Activated T-cell treated with anti-CD3 and anti-CD28 coated beads for 4 hours (primary cell): ENCODE measurements at places on chromosomes 1 and 21.

GRCh38 chr21:29168891-29169315 is 38.5 kb downstream of the MAP3K7CL start:
- DNase-seq: no peak

DNA sequence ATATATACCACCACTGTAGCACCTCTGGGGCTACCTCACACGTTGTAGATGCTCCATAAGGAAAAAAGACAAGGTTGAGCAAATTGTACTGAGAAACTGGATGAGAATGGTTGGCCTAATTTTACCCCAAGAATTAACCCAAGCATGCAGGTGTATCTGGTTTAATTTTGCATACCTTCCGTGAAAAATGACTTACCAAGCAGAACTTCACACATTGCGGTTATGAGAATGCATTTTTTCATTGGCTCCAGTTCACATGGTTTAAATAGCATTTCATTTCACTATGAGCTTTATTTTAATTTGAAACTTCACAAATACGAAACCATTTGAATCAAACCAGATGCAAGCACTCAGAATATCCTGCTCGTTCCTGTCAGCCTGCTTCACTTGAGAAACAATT is 512.2 kb downstream of the LTN1 start:
- DNase-seq: no peak

DNA sequence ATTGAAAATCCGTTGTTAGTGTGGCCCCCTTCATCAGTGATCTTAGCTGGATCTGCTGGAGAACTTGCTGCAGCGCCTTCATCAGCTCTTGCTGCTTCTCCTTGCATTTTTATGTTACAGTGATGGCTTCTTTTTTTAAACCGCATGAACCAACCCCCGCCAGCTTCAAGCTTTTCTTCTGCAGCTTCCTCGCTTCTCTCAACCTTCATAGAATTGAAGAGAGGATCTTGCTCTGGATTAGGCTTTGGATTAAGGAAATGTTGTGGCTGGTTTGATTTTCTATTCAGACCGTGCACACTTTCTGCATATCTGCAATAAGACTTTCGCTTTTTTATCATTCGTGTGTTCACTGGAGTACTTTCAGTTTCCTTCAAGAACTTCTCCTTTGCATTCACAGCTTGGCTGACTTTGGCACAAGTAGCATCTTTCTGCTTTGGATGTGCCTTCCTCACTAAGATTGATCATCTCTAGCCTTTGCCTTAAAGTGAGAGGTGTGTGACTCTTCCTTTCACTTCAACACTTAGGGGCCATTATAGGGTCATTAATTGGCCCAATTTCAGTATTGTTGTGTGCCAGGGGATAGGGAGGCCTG is 13.1 kb downstream of the RNF187 start:
- DNase-seq: no peak

- DNase-seq: no peak
These were observed 26.4 kb downstream of the ZNF697 start for GRCh38 chr1:119621705-119622104.

DNA sequence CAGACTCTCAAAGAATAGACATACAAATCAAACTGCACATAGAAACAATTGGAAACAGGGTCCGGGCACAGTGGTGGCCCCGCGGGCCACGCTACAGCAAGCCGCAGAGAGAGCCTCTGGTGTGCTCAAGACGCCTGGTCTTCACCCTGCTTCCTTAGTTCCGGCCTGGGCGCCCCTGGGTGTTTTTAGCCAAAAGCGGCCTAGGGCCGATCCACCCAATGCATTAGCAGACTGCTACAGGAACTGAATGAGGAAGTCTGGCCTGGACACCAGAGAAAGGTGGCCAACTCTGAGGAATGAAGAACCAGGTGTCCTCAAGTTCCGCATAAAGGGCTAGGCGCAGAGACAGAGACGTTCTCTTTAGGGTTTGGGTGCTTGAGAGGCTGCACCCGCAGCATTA is 1.7 kb downstream of the PRRX1 start:
- no peak for DNase-seq

- DNase-seq: no peak
These were observed 33.3 kb upstream of the TENT5C start for GRCh38 chr1:117572546-117572945.

DNA sequence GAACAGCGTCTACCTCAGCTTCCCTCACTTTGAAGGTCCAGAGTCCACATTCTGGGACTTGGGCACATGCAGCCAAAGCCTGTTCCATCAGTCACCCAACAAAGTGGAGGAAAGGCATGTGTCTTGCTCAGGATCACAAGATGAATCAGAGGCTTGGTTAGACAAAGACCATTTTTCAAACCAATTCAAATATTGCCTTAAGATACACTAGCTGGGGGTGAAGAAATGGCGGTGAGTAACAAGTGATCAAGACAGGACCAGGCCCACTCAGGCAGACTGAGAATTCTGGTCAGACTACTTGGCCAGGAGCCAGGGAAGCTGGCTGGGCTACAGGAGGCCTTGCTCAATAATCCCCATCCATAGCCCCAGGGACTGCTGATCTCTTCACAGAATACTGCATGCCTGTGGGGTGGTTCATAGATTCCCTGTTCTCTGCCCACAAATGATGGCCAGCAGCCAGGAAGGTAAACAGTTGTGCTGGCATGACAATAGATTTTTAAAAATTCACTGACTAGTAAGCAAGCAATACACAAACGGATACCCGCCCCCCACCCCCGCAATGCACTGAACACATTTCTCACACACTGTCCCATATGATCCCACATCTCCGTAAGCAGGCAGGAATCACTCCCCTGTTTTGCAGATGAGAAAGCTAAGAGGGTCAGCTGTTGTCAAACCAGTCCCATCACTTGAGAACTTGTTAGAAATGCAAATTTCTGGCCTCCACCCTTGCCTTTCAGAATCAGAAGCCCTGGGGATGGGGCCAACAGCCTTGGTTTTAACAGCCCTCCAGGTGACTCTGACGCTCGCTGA is 27.2 kb downstream of the ERI3 start:
- no peak for DNase-seq

DNA sequence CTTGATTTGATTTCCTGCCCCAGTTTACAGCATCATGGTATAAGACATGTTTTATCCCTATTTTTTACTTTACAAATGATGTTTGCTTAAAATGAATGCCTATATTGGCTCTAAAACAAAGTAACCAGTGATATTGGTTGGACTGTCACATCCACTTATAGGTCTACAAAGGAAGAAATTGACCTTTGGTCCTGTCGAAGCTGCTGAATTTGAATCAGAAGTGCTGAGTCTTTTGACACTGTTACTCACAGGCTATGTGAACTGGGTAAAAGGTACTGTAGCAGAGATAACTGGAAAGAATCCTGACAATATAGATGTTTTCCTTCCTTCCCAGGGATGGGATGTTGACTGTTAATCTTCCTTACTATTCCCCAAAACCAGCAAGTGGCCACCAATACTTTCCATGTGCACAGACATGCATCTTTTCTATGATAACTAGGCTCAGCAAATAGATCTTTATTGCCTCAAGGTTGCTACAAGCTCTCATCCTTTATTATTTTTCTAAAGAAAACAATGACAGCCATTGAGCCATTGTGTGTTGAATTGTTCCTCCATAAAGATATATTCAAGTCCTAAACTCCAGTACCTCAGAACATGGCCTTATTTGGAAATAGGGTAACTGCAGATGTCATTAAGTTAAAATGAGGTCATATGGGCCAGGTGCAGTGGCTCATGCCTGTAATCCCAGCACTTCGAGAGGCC is 175.9 kb upstream of the NR5A2 start:
- DNase-seq: no peak

DNA sequence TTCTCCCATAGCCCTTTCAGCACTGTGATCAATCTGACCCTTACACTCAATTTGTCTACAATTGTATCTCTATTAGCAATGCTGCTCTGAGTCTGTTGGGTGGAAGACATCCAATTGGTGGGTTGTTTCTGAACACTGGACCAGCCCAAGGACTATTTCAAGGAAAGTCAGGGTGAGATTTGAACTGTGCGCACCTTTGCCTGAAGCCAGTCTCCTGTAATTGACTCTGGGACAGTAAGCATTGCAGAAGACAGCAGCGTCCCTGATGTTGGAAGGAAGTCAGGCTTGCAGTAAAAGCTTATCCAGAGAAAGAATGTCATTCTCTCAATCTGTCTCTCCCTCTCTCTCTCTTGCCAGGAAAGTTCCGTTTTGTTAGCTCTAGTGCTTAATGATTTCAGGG is 233.9 kb downstream of the KIF26B start:
- DNase-seq: no peak

DNA sequence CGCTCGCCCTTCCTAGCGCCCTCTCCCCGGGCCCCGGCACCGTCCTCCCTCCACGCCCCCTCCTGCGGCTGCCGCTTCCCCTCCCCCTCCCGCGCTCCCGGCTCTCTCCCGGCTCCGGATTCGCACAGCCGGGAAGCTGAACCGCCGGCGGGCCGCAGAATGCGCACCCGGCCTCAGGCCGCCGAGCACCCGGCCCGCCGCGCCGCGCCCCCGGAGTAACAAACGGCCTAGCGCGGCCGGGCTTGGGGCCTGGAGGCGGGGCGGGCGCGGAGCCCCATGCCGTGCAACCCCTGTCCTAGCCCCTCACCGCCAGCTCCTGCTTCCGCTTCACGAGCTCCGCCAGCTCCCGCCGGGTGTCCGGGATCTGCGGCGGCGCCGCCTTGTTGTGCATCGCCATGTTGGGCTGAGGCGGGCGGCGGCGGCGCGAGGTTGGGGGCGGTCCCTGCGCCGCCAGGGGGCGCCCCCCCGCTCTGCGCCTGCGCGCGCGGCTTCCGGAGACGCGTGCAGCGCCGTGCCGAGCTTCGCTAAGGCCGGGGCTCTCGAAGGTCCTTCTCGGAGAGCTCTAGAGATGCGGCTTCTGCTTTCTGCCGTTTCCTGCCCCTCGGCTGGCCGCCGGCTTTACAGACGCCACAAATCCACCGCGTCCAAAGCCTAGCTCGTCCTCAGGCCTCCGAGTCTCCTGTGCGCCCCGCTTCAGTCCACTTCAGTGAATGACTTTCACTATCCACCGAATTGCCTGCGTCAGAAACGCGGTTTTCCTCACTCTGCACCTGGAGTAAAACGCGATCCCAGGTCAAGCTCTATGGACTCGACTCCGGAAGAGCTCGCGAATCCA is at the start of gene MEAF6:
MEAF6 (minus strand) TSS at position 417 of the 835 bp plus-strand sequence; CDS start at position 397, 20 bp downstream.
- peak; percentile 75 for DNase-seq

DNA sequence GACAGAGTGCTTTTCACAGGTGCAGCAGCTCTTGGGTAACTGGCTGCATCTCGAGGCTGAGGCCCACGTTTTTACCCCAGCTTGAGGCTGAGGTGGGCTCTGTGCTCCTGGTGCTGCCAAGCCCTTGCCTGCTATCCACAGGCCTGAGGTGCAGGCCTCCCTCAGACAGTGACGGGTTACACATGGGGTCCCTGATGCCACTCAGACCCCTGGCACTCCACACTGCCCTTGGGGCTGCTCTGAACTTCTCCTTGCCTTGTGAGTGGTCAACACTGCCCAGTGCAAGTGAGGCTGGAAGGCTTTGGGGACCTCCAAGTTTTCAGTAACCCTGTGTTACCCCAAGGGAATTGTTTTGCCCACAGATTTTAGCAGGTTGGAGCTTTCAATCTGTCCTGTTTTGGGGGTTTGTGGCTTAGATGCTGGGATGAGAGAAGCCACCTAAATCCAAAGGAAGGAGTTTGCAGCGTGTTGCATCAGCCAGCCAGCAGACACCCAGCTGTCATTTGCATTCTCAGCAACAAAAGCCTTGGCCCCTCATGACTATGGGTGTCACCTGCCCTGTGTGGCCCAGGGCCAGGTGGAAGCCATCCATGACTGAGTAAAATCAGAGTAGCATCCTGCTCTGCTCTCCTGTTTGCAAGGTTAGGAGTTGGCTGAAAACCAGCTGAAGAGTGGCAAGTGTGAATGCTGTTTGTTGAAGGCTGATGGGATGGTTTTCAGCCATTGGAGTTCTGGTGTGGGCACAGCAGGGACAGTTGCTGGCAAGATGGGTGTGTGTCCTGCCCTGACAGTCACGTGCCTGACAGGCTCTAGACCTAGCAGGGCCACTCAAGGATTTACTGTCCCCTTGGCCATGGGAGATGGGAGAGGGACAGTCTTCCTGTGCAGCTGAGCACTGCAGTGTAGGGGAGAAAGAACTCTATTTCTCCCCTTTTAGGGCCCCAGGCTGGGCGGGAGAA is 3.2 kb downstream of the RNF187 start:
- no peak for DNase-seq

DNA sequence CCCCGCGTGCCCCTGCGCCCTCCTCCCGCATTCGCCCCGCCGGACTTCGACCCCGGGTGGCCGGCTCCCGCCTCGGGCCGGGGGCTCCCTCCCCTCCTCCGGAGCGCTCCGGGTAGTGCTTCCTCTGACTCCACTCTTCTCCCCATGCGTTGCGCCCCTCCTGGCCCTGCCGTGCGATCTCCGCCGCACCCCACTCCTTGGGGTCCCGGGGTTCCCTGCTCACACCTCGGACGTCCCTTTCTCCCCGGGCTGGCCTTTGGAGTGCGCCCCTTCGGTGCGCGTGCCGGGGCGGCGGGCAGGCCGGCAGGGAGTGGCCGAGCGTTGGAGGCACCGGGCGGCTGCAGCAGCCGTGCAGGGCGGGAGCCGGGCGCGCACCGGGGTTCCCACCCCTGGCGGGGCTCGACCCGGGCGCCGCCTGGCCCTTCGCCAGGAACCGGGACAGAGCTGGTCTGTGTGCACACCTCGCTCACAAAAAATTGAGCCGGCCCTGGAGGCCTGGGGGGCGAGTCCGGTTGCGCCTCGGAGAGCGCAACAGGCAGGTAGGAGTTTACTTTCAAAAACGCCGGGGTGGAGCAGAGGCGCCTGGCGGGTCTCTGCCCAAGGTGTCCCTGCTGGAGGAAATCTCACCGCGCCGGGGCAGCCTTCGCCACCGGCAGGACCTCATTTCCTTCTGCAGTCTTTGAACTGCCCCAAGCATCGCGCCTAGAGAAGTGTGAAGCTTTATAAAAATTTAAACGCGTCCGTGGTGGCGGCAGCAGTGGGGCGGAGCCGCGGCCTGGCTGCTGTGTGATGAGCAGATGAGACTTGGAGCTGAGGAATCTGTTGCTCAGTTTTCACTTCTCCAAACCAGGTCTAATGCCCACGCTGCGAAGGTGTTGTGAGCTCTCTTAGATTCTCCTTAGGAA is 650 bp downstream of the VANGL1 start:
- DNase-seq: no peak

GRCh38 chr1:197268012-197268411 is at the start of gene CRB1:
TSS of gene CRB1 (plus strand) at chr1:197268252. CDS start at chr1:197268413, 161 bp downstream.
- DNase-seq: no peak

DNA sequence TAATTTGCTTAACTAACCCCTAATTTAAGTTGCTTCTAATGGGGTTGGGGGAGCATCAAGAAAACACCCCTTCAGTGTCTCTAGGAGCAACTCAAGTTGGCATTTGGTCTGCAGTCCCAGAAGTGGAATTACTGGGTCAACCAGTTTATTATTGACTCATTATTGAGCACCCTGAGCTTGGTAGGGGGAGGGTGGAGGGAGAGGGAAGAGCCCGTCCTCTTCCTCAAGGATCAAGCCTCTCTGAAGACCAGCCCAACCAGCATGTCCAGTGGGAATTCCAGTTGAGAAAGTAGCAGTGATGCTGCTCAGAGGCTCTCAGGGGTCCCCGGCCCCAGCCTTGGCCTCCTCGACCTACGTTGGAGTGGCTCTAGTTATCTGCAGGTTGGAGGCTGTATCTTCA is 2.1 kb upstream of the PLA2G2F start:
- DNase-seq: no peak

GRCh38 chr1:161866241-161866640 is 100.1 kb downstream of the ATF6 start:
- DNase-seq: no peak

GRCh38 chr1:111990878-111991718 is 1.6 kb upstream of the KCND3 start:
- no peak for DNase-seq

- DNase-seq: no peak
These were observed 107.7 kb upstream of the TMPRSS2 start for GRCh38 chr21:41615613-41616012.

GRCh38 chr21:17730782-17731181 is 88.4 kb downstream of the C21orf91 start:
- DNase-seq: no peak
